Skeletal muscle cell (primary cell): ENCODE measurements at places on chromosomes 4 and X.
A peak's percentile ranks its signal among the peaks of the same experiment; 100 is the strongest.

GRCh38 chrX:136784231-136784630, 3.5 kb upstream of the ARHGEF6 start:
- DNase-seq: no peak

- no peak for DNase-seq
Observed at GRCh38 chr4:114304046-114304445, 294.6 kb upstream of the UGT8 start.

- DNase-seq: no peak
Observed at GRCh38 chr4:184384810-184385557, 89.4 kb downstream of the IRF2 start.

DNA sequence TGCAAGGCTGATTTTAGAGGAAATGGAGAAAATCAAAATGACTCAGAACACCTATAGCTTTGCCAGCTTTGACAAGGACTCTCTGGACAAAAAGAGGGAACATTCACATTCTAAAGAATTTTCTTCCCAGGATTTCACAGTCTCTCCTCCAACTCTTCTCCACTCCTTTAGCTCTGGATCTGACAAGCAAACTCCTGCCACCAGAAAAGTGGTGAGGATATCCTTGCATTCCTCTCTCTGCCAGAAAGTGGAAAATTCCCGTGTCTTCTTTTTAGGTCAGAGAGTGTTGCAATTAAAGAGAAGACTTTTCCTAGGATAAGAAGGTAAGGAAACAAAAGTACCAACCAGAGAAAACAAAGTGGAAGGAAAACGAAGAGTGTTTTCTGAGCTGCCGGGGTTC, 16.1 kb upstream of the PDGFRA start:
- no peak for DNase-seq

DNA sequence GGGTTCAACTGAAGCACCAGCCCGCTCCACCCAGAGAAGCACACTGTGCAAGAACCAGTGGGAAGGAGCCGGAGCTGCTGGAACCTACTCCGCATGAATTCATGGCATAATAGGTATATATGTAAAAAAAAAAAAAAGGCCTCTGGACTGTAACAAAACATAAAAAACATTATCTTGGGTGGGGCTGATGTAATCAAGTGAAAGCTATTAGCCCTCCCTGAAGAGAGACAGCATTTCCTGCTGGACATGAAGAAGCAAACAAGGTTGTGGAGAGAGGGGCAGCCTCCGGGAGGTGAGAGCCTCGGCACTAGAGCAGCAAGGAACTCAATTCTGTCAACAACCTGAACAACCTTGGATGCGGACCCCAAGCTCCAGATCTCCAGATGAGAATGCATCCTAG, 50.7 kb downstream of the PLAC1 start:
- DNase-seq: no peak

DNA sequence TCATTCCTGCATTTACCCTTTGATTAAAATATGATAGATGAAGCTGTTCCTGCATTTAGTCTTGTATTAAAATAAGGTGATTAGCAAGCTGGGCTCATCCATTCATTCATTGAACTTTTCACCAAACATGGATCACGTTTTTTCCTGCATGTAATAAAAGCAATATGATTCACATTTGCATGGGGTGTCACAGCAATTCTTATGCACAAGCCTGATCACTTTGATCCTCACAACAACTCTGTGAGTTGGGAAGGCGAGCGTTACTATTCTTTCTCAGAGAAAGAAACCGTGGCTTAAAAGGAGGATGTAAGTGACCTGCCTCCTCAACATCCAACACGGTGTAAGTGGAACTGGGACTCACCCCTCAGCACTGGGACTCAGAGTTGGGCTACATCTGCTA, 20.0 kb downstream of the CHRNA9 start:
- DNase-seq: no peak

- no peak for DNase-seq
Observed at GRCh38 chr4:25783126-25783525, 79.7 kb downstream of the SEL1L3 start.

DNA sequence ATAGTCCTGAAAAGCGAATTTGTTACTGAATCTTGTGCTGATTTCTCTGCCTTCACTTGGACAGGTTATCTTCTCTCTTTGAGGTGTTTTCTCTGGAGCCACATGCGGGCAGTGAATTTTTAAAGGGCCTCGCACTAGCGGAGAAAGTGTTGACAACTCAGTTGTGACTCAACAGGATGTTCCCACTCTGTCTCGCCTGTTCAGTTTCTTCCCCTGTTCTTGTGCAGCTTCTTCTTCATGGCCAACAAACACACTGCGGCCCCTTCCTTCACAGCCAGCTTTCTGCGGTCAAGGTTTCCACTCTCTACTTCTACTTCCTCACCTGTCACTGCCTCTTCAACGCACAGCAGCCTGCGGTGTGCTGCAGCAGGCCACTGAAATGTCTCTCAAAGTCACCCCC, 1.1 kb upstream of the SHROOM4 start:
- peak; percentile 25 for DNase-seq

DNA sequence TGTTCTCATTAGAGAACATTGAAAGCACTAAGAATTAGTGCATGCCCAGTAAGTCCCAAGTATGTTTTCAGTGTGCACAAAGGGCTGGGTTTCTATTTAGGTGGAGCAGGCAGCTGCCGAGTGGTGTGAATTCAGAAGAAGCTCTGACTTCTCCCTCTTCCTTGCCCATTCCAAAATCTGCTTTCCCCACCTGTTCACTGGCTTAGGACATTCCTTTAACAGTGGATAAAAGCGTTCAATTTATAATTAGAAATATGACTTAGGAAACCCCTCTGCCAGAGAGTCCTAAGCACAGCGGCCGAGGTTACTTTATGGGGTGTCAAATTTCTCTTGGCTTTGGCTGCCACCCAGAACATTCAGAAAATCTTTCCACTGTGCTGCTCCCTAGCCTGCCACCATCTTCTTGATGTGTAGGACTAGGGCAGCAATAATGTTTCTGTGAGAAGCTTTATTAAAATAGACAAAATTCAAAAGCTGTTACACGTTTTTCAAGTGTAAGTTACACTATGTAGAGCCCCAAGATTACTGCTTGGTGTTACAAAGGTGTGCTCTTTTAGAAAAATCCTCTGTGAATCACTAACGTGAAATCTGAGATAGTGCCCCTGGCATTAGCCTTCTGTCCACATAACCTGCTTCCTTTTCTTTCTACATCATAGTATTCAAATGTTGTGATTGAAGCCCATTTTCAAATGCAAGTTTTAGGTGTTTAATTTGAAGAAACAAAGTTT, 191.6 kb upstream of the ANKRD50 start:
- peak; percentile 59 for DNase-seq

DNA sequence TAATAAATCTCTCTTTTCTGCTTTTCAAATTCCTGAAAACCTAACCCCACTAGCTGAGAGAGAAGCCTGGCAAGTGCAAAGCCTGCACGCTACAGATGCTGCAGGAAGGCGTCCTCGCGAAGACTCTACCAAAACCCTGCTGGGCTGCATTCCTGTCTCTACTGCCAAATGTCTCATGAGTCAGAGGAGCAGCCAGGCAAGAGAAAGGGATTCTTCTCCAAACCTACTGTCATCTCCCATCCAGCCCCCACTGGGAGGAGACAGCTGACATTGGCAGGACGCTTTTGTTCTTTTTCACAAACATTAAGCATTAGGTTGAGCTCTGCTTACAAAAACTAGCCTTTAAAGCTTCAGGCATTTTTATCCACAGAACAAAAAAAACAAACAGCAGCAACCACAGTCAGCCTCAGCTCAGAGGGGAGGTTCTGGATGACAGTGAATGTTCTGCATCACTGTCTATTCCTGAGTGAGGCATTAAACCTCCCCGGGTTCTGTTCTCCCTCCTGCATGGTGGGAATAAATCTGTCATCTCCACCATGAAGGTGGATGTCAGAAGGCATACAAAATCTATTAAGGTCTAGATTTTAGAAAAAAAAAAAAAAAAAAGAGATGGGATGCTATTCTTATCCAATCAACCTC, 18.0 kb downstream of the CRMP1 start:
- DNase-seq: no peak

DNA sequence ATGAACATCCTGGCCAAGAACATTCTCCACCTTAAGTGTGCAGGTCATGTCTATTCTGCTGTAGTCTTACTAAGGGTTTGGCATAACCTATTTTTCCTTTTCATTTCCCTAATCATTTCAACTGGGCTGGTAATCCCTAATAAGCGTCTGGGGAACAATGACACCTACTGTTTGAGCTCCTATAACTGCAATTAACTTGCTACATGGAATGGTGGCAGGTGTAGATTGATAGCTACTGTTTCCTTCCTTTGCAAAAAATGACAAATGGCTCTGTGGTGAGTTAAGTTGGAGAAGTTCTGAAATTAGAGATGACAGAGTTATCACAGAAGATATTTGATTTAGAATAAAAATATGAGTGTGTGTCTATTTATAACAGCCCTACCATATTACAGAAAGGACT, 104.5 kb upstream of the NAP1L5 start:
- no peak for DNase-seq
